ENCODE measurements at places on chromosomes 4 and X.

DNA sequence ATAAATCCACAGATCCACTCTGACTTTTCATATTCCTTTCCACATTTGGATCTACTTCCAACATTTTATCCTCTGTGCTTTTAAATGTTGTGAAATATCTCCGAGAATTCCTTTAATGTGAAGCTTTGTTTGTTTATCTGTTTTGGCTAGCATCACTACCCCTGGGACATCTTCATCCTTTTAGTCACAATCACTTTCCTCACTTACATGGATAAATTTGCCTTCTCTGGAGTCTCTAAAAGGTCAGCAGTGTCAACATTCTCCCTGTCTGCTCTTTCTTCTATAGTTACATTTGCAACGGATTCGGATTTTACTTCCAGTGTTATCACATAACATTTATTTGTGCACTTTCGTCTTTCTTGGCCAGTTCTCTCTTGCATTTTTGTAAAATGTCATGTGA is 34.2 kb upstream of the LRAT start:
- DNase-seq: no peak

DNA sequence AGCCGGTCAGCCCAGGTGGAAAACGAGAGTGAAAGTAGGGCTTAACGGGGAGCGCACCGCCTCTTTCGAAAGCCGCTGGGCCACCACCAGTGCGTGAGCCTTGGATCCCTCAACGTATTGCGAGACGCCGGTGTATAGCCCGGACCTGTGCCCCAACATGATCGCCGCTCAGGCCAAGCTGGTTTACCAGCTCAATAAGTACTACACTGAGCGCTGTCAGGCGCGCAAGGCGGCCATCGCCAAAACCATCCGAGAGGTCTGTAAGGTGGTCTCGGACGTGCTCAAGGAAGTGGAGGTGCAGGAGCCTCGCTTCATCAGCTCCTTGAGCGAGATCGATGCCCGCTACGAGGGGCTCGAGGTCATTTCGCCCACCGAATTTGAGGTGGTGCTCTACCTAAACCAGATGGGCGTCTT is 929 bp downstream of the MAB21L2 start:
- no peak for DNase-seq

DNA sequence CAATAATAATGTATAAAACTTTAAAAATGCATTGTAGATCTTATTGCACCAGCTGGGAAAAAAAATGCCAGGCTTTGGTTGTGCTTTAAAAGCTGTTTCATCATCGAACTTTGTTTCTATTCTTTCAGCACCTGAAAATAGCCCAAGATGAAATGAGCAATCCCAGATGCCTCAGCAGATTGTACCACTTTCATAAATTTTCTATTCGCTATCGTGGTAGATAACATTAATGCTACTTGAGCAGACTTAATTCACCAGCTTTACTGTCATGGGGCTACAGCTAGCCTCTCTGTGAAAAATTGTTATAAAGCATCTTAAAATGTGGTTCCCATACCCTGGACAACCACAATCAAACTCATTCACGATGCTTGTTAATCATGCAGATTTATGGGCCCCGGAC is 599.6 kb upstream of the HS3ST1 start:
- DNase-seq: no peak

DNA sequence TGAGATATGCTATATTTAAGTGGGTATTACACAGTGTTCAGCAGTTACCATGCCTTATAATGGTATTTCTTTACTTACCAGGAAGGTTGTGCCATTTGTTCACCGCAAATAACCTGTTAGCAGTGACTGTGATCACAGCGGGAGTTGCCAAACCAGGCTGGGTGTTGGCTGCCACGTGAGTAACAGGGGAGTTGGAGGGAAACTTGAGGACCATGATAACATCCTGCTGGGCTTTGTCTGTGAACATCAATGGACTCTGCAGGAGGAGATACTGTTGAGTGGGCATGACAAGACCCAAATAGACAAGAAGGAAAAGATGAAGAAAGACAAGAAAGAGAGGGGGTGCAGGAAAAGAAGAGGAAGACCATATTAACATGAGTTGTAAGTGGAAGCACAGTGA is 242.9 kb downstream of the DCLK2 start:
- no peak for DNase-seq

- DNase-seq: no peak
These were observed 120.0 kb downstream of the LUZP4 start for GRCh38 chrX:115409551-115409950.

DNA sequence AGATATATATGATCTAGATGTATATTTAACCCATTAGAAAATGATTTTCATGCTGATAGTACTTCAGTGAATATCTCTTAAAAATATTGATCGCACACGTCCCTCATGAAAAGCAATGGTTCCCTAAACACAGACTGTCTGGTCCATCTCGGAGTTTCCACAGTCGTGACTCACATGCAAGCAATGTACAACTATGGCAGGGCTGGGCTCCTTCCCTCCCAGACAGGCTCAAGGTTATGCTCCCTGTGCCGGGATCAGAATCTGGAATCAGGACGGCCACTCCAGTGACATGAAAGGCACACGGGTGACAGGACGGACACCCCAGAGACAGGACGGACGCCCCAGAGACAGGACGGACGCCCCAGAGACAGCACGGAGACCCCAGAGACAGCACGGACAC is 40.2 kb upstream of the PPP2R3B start:
- no peak for DNase-seq

DNA sequence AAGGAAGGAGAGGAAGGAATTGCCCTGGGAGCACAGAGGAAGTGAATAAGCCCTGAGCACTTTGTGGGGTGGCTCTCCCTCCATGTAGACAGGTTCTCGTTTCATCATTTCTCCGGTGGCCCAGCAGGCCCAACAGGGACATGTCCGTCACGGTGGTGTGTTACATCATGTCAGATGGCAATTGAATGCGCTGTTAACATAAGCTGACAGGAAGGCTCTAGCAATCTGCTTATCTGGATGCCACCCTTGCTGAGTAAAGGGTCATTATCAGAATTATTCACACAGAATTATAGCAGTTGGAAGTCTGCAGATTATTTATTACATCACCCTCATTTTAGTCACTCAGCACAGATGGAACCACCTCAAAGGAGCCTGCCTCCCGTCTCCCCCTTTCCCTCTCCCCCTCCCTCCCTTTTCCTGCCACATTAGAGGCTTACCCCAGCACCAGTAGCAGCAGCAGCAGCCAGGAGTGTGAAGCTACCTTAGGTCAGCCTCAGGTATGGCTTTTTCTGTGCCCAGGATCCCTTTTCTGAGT is 124.3 kb upstream of the TRIM2 start:
- no peak for DNase-seq

- no peak for DNase-seq
These were observed 27.6 kb downstream of the TBC1D14 start for GRCh38 chr4:6937201-6937600.
